ENCODE measurements at places on chromosomes 1 and 21. TPM values are rescaled to one million over a fixed set of nuclear protein-coding genes. Genes with fewer than 3 reads are reported as not detected.
A peak's percentile ranks its signal among the peaks of the same experiment; 100 is the strongest.

DNA sequence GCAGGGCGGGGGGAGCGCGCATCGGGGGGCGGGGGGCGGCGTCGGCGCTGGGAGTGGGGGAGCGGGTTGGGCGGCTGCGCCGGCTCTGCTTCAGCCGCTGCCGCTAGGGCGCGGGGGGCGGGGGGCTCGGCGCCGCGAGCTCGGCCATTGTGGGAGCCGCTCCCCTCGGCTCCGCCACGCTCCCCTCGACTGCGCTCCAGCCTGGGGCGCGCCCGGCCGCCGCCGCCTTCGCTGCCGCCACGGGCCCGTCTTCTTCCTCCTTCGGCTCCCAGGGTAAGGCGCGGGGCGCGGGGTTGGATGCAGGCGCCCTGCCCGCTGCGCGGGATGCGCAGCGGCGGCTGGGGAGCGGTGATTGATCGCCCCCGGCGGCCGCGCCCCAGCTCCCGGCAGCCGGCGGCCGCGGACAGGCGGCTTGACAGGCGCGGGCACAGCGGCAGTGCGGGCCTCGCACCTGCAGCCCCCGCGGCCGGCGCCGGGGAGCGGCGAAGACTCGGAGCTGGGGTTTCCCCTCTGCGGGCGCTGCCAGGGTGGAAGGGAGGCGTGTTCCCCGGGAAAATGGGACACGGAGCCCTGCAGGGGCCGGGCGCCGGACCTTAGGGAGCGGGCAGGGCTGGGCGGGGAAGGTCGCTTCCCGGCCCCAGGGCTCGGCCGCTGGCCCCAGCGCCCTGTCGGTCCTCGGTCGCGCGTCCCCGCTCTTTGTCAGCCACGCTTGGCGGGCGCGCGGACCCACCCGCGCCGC, 55.3 kb downstream of the NDUFS5 start:
- H3K27me3 ChIP-seq: peaks cover 32% of the 10 kb centered on the region
- no peak overlapping the region for H3K4me3 ChIP-seq
- DNase-seq: peak; percentile 45
- H3K4me1 ChIP-seq: peaks cover 8% of the 10 kb centered on the region
- no peaks in the 10 kb centered on the region for H3K36me3 ChIP-seq

GRCh38 chr1:231663211-231663792, 36.7 kb downstream of the DISC1 start:
- no peak overlapping the region for H3K4me3 ChIP-seq
- H3K4me1 ChIP-seq: peaks cover 15% of the 10 kb centered on the region
- DNase-seq: no peak
- H3K27ac ChIP-seq: no peak overlapping the region
- H3K27me3 ChIP-seq: no peaks in the 10 kb centered on the region
- peaks cover 6% of the 10 kb centered on the region for H3K36me3 ChIP-seq

GRCh38 chr1:235051521-235051920, 77.1 kb downstream of the TOMM20 start:
- no peak for DNase-seq
- no peaks in the 10 kb centered on the region for H3K36me3 ChIP-seq
- H3K4me1 ChIP-seq: peaks cover 46% of the 10 kb centered on the region
- no peaks in the 10 kb centered on the region for H3K27me3 ChIP-seq

DNA sequence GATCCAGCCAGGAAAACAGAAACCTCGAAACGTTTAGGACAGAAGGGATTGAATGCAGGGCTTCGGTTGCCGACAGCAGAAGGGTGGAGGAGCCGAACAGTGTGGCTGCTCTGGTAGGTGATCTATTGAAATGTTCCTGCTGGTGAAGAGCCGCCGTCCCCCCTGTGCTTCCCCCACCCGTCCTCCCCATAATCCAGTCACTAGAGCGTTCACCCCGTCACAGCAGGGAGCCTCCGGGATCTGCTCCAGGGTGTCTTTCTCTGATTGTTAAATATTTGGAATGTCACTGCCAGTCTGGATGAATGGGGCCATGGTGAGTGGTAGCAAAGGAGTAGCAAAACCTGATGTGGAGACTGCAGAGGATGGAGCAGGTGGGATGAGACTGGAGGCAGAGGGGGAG, 255.1 kb upstream of the CSF3R start:
- peaks cover 27% of the 10 kb centered on the region for H3K27me3 ChIP-seq
- H3K4me1 ChIP-seq: no peaks in the 10 kb centered on the region
- no peak for DNase-seq
- no peak overlapping the region for H3K27ac ChIP-seq
- no peaks in the 10 kb centered on the region for H3K36me3 ChIP-seq

- H3K36me3 ChIP-seq: no peaks in the 10 kb centered on the region
- H3K27ac ChIP-seq: no peak overlapping the region
- H3K27me3 ChIP-seq: peaks cover 2% of the 10 kb centered on the region
- DNase-seq: no peak
Observed at GRCh38 chr1:22919341-22920025, 53.2 kb downstream of the LACTBL1 start.

DNA sequence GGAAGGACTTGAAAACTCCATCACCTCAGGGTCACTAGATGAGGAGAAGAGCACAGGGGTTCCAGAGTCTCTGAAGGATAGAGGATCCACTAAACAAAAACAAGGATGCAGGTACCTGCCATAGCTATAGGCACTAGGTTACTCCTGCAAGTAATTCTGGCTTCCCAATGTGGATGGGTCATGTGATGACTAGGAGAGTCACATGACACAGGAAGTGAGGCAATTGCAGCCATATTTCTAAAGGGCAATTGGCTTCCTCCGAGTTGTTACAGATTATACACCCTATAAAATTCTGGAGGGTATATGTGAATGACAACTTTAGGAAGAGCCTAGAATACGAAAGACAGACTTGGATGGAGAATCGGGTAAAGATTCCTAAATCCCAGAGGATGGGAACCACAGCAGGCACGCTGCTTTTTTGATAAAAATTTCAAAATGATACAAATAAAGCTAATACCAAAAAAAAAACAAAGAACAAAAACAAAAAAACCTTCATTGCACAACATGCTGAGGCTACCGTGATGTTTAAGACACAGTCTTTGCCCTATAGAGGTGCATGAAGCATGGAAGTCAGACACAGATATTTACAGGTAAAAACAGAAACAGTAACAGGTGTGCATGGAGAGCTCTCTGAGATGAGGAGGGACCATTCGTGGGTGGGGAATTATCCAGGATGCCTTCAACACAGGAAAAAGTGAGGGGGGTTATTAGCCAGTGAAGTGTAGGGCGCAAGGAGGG, 10.5 kb downstream of the MTX1 start:
- H3K36me3 ChIP-seq: peaks cover 9% of the 10 kb centered on the region
- peaks cover 18% of the 10 kb centered on the region for H3K4me1 ChIP-seq
- DNase-seq: peak; percentile 40
- H3K4me3 ChIP-seq: no peak overlapping the region

DNA sequence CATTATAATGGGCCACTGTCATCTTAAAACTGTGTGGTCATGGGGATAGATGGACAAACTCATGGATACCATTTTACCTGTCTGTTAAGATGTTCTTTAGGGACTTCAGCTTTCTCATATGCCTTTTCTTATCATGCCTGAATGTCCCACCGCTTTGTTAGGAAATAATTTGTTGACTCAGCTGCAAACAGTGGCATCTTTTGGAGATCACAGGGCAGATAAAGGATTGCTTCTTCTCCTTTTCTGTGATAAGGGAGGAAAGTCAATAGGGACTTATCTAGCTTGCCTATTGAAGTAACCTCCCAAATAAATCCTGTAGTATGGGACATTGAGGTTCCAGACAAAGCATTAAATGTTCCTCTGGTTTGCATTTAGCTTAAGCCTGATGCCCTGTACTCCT, 79.8 kb upstream of the KIAA0040 start:
- no peak for DNase-seq
- no peak overlapping the region for H3K27ac ChIP-seq
- no peaks in the 10 kb centered on the region for H3K27me3 ChIP-seq
- peaks cover 7% of the 10 kb centered on the region for H3K4me1 ChIP-seq
- H3K4me3 ChIP-seq: no peak overlapping the region
- H3K36me3 ChIP-seq: no peaks in the 10 kb centered on the region

DNA sequence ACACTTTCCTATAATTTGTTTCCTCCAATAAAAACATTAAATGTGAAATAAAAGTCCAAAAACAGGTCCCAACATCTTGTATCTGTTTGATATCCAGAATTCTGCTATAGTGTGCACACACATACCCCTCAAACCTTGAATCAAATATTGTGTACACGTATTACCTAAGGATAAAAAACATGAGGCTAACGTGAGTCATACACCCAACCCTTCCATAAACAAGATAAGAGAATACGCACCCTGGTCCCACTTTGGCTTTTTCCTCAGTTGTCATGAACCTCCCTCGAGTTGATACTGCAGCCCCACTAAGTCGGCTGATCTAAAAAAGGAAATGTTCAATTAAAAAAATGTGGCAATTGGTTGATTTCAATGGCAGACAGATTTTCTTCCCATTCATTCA, 5.2 kb downstream of the KHDC4 start:
- no peak overlapping the region for H3K27ac ChIP-seq
- H3K4me1 ChIP-seq: peaks cover 41% of the 10 kb centered on the region
- no peak overlapping the region for H3K4me3 ChIP-seq
- peaks cover 72% of the 10 kb centered on the region for H3K36me3 ChIP-seq

FAM131C gene
- total RNA-seq: 0.09 TPM

DNA sequence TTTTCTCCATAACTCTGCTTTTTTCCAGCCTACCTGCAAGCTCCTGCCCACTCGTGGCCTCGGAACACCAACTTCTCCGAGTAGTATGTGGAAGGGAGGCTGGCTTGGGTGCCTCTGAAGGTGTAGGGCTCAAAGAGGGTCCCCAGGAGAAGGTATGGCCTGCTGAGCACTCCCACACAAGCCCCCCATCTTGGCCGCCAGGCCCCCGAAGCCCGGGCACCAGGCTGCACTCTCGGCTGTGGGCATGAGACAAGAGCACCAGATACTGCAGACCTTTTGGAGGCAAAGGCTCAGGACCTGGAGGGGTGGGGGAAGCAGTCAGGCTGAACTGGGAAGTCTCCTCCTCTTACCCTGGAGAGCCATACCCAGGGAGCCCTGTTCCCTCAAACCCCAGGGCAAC, 1.7 kb downstream of the ZNF692 start:
- H3K27me3 ChIP-seq: no peaks in the 10 kb centered on the region
- DNase-seq: no peak
- H3K27ac ChIP-seq: peak overlapping the region; percentile 99
- H3K4me3 ChIP-seq: peak overlapping the region; percentile 89
- peaks cover 30% of the 10 kb centered on the region for H3K36me3 ChIP-seq
- H3K4me1 ChIP-seq: peaks cover 43% of the 10 kb centered on the region

- H3K27ac ChIP-seq: no peak overlapping the region
- H3K4me1 ChIP-seq: no peaks in the 10 kb centered on the region
- peaks cover 3% of the 10 kb centered on the region for H3K27me3 ChIP-seq
- no peak overlapping the region for H3K4me3 ChIP-seq
- no peak for DNase-seq
Observed at GRCh38 chr21:41678016-41678923, 88.6 kb downstream of the RIPK4 start.

FCER1G gene
- 2.2 TPM for total RNA-seq

DNA sequence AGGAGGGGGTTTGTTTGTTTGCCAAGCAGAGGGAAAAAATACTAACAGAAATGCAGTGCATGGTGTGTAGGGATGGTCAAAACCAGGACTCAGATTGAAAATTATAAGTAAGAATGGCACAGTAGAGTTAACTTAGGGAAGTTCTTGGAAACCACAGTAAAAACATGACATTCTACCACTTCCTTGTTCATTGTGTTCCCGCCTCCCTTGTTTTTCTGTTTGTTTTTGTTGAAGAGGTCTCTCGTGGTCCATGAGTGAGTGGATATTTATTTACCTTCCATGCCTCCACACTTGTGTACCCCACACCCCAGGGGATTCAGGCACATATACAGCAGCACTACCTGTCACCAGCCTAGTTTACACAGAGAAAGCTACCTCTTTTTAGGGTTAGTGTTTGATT, 69.6 kb downstream of the OLFML2B start:
- H3K27ac ChIP-seq: no peak overlapping the region
- H3K36me3 ChIP-seq: peaks cover 19% of the 10 kb centered on the region
- DNase-seq: no peak
- H3K27me3 ChIP-seq: no peaks in the 10 kb centered on the region
- peaks cover 48% of the 10 kb centered on the region for H3K4me1 ChIP-seq

DNA sequence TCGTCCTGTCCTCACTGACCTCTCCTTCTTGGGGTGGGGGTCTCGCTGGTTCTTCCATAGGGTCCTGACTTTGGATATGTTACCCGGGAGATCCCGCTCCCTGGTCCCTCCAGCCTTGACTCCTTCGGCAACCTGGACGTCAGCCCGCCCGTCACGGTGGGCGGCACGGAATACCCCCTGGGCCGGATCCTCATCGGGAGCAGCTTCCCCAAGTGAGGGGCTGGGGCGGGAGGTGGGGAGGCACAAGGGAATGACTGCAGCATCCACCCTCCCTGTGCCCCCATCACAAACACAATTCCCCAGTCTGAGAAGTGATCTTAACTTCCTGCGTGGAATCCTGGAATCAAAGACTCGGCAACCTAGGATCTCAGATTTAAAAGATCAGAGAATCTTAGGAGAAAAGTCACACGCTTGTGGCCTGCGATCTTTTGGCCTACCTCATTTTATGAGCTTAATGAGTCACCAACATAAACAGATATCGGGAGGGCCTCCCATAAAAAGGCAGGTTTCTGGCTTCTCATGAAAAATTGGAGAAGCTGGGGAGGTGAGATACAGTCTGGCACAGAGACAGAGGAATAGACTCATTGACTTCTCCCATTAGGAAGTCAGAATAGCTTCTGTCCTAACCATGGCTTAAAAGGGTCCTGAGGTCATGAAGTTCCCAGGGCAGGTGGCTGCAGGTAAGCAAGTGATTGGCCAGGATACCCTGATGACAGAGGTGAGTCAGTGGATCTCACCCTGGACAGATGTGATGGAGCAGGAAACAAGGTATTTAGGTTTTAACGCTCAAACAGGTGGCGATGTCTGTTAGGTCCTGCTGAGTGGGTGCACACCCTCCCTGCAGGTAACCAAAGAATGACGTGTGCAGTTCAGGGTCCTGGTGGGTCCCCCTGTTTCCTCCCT, 15.9 kb upstream of the PADI3 start:
- no peak overlapping the region for H3K4me3 ChIP-seq
- no peak overlapping the region for H3K27ac ChIP-seq
- H3K27me3 ChIP-seq: no peaks in the 10 kb centered on the region

SPRR2A gene
- not detected for total RNA-seq

GRCh38 chr1:201248721-201249559, 34.4 kb upstream of the PKP1 start:
- no peaks in the 10 kb centered on the region for H3K36me3 ChIP-seq
- H3K4me1 ChIP-seq: no peaks in the 10 kb centered on the region
- DNase-seq: no peak
- no peak overlapping the region for H3K27ac ChIP-seq
- H3K4me3 ChIP-seq: no peak overlapping the region

CYP4Z1 gene
- total RNA-seq: not detected

- H3K4me3 ChIP-seq: no peak overlapping the region
- peaks cover 67% of the 10 kb centered on the region for H3K4me1 ChIP-seq
Observed at GRCh38 chr1:23111600-23112535, 56.8 kb downstream of the LUZP1 start.

- peak overlapping the region; percentile 94 for H3K27ac ChIP-seq
- H3K4me1 ChIP-seq: peaks cover 31% of the 10 kb centered on the region
- peaks cover 32% of the 10 kb centered on the region for H3K36me3 ChIP-seq
- no peaks in the 10 kb centered on the region for H3K27me3 ChIP-seq
- no peak for DNase-seq
Observed at GRCh38 chr1:46675549-46676314, 4.1 kb downstream of the TEX38 start.
